ENCODE measurements at places on chromosomes 11 and 22.

DNA sequence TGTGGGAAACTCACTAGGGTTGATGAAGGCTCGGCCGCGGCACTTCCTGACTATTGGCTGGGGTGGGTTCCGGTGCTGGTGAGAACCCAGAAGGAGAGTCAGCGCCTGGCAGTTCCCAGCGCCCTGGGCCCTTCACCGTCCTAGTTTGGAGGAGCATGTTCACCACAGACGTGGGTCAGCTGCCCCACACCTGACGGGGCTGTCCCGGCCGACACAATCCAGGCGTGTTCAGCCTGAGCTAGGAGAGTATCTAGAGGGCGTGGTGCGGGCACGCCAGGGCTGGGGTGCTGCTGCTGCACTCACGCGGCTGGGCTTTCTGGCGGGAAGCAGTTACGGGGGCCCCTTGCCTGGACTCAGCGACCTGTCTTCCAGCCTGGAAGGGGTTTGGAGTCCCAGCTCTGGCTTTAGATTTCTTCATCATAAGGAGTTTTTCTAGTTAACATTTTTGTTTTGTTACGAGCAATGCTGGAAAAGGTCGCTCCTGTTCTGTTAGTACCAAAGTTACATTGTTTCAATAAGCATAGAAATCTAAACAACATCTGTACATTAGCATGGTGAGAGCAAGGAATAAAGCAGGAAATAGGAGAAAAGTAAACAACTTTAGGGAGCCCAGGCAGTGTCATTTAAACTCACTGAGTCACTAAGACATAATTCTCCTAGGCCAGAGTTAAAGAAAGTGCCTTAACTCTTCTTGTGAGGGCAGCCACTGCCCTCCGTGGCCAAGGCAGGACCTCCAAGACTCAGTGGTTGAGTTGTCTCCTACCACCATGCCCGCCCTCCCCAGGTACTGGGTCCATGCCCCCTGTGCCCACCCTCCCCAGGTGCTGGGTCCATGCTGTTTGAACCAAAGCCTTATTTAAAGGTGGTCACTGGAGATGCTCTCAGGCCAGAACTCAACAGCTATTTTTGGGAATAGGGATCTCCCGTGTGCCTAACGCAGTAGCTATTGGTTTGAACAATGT is 12.1 kb upstream of the ADORA2A start:
- no peak for DNase-seq

GRCh38 chr11:8090756-8091155 is 9.7 kb downstream of the TUB start:
- no peak for DNase-seq

GRCh38 chr11:43554148-43554473 is 126.4 kb upstream of the HSD17B12 start:
- no peak for DNase-seq

GRCh38 chr11:88522624-88523385 is 185.3 kb upstream of the CTSC start:
- DNase-seq: no peak

DNA sequence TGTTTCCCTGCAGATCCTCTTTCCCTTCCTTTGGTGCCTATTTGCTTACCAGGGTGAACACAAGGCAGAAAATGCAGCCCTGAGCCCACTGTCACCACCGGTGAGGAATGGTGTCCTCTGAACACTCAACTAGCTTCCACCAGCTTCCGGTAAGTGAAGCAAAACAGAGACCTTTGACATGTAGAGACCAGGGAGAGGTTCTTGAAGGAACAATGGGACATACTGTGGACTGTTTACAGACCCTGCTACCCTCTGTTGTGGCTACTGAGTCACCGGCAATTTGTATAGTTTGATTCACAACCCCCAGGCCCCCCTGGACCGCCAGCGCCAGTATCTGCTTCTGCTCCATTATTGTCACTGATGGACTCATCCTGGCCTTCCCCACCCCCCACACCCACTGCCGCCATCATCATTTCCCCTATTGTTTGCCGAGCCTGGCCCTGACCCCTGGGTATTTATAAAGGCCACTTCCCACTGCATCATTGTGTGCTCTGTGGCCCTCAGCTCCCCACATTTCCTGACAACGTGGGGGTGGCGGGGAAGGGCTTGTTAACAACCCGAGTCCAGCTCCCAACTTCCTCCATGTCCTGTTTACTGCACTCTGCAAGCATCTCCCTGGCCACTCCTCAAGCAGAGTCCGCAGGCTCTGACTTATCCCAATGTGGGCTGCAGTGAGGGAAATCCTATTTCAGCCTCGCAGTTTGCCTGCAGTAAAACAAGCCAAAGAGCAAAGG is 252.9 kb downstream of the ETS1 start:
- no peak for DNase-seq

Data from pons (tissue), 1 donor.